Lung microvascular endothelial cell (primary cell): ENCODE measurements at places on chromosomes 5 and 9. TPM values are rescaled to one million over a fixed set of nuclear protein-coding genes. Genes with fewer than 3 reads are reported as not detected.

The TUSC1 gene
- 7.0 and 9.1 TPM in 2 replicates for total RNA-seq

The SEPTIN8 gene
- total RNA-seq = 29.2 and 30.7 TPM in 2 replicates

The ZBTB6 gene
- 9.2 and 14.3 TPM in 2 replicates for total RNA-seq

The SHISAL2B gene
- not detected in 2 replicates for total RNA-seq

The CDH9 gene
- total RNA-seq = not detected in 2 replicates

The PRSS3 gene
- 2.0 and 18.5 TPM in 2 replicates for total RNA-seq

The PTGR1 gene
- total RNA-seq = 6.5 and 20.7 TPM in 2 replicates

The TEK gene
- total RNA-seq = 56.9 and 108 TPM in 2 replicates

GRCh38 chr5:156051972-156052371, 275.0 kb upstream of the SGCD start:
- DNase-seq = no peak

- peak; percentile 61 for DNase-seq
These were observed 46.7 kb downstream of the MEF2C start for GRCh38 chr5:88836195-88836838.

- no peak for DNase-seq
These were observed 202.7 kb downstream of the ATP10B start for GRCh38 chr5:160649304-160649703.

- no peak for DNase-seq
These were observed 30.8 kb upstream of the NIM1K start for GRCh38 chr5:43161244-43161643.

- DNase-seq = no peak
These were observed 23.1 kb upstream of the ACOT12 start for GRCh38 chr5:81417052-81417451.

DNA sequence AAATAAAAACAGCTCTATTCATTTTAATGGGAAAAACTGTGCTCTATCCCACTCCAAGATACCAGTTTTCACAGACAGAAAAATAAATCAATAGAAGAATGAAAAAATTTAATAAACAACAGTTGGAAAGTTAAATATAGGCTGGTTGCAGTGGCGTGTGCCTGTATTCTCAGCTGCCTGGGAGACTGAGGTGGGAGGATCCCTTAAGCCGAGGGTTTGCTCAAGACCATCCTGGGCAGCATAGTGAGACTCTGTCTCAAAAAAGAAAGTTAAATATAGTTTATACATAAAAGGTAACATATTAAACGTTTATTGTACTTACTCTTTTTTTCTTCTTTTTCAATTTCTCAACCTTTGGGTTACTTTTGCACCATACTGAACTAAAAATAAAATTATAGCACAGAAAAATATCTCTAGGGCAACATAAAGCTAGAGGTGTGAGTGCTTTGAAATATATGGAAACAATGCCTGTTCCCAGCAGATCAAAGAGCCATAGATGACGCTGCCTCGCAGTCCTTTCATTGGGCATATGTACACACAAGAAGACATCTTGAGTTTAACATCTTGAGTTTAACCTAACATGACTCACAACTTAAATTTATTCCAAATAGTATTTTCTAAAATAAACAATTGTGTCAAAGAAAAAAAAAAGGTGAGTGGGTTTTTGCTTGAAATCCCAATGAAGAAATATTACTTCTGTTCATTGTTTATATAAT, 25.7 kb upstream of the KLF9 start:
- peak; percentile 54 for DNase-seq

- DNase-seq = no peak
These were observed 2.9 kb upstream of the CAVIN4 start for GRCh38 chr9:100575006-100575405.

DNA sequence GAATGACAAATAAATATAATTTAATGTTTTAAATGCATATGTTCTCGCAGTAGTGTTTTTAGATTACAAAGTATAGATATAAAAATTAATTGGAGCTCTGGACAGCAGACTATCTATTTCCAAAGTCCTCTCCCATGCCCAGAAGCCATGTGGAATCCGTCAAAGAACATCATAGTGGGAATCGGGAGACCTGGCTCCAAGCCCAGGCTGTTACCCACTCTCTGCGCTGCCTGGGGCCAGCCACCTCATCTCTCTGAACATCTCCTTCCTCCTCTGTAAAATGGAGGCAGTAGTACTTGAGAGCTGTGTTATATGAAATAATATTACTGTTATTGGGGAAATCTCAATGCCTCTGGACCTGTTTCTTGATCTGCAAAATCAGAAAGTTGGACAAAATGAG, 58.1 kb upstream of the SLC30A5 start:
- no peak for DNase-seq

GRCh38 chr5:6407558-6408259, 29.4 kb upstream of the MED10 start:
- no peak for DNase-seq

GRCh38 chr9:94472806-94473360, 82.0 kb upstream of the PCAT7 start:
- DNase-seq = no peak

GRCh38 chr5:132363431-132364112, 5.9 kb upstream of the SLC22A5 start:
- DNase-seq = peak; percentile 88

DNA sequence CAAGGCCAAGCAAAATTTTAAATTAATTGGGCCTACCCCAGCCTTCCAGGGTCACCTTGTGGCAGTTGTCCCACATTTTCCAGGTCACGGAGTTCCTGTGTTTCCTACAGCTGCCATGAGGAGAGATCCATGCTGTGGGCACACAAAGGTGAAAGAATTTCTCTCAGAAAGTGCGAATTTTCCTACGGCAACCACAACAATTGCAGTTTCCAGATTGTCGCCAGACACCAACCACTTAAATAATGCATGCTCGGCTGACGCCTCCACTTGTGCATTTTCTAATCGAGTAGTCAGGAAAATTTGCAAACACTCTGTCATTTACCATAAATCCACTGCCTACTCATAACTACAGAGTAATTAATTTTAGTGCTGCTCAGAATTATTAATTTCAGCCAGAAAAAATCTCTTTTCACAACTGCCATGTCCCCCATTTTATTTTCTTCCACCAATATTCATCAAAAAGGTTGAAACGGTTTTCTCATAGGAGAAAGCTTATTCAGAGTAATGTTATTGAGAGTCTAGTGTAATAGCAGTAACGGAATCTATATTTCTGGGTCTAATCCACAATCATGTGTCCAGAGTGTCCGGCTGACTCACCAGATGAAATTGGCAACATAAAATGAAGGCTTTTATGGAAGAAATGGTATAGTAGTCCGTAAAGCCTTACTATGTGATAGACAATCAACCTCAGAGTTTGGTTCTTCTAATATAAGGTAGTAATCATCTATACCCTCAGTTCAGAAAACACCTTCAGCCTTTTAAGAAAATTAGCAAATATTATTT, 389.8 kb downstream of the NR2F1-AS1 start:
- no peak for DNase-seq

- no peak for DNase-seq
These were observed 107.5 kb downstream of the RGS3 start for GRCh38 chr9:113570749-113571711.

- no peak for DNase-seq
These were observed 139.1 kb upstream of the OTULINL start for GRCh38 chr5:14442536-14442935.
